Glutamatergic neuron (in vitro differentiated cells): ENCODE measurements at places on chromosomes 5 and 9. TPM values are rescaled to one million over a fixed set of nuclear protein-coding genes. Genes with fewer than 3 reads are reported as not detected.

KLHL3 gene
- total RNA-seq = 5.7 TPM

DNA sequence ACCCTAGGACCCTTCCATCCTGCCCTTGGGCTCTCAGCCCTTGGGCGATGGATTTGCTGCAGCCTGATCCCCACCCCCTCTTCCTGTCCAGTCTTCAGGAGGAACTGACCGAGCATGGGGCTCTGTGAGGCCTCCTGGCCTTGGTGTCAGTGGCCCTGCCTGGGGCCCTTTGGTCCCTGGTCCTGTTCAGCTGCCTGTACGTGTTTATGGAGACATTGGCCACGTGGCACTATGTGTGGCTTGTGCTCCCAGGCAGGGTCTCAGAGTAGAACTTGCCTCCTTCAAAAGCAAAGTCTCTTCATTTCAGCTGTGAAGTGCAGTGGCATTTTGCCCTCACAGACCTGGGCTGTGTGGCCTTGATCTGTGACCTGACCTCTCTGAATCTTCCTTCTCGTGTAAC, 11.1 kb downstream of the FCN2 start:
- no peak for DNase-seq
- H3K36me3 ChIP-seq = peaks cover 8% of the 10 kb centered on the region
- H3K4me1 ChIP-seq = peaks cover 2% of the 10 kb centered on the region
- no peaks in the 10 kb centered on the region for H3K27me3 ChIP-seq

DNA sequence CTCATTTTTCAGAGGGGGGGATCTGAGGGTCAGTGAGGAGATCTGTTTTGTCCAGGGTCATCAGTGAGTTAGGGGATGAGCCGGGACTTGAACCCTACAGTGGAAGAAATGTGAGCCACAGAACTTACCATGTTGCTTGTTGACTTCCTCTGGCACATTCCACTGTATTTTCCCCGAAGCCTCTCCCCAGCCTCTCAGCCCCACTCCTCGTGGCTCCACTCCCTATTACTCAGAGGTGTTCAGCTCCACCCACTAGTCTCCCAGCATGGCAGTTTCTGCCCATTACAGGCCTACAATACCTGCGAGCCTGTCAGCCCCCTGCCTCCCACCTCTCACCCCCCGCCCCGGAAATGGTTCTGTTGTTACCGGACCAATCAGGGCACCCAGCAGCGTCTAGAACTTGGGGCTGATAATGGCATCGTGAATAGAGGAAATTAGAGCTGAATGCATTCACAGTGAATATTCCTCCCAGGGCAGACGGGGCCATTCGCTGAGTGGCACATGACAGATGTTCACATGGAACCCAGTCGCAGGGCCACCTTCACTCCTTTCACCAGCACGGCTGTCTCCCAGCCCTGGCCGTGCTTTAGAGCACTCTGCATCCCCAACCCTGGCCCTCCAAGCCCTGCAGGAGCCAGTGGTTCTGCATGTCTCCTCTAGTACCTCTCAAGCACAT, 81.6 kb downstream of the KCNIP1 start:
- no peak overlapping the region for H3K27ac ChIP-seq
- no peak for DNase-seq
- H3K27me3 ChIP-seq = peaks cover 2% of the 10 kb centered on the region

DNA sequence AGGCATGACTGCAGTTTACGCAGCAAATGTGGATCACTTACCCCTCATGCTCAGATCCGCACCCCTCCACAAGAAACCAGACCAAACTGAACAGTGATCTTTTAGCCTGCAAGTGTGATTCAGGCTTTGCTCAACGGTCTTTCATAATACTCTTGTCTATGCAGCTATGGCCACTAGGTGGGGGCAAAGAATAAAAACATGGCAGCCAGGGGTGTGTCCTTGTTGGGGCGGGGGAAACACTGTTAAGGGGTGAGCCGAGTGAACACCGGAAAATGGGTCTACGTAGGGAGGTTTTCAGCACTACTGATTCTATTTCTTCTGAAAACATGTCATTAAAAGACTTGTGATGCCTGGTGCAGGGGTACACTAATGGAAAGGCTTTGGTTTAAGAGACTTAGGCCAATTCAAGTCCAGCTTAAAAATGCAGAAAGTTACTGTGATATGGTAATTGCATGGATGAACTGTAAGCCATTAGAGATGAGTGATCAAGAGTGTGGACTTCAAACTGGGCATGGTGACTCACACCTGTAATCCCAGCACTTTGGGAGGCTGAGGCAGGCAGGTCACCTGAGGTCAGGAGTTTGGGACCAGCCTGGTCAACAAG, 49.9 kb upstream of the GPR151 start:
- no peak overlapping the region for H3K4me3 ChIP-seq
- peak; percentile 54 for DNase-seq
- peaks cover 15% of the 10 kb centered on the region for H3K36me3 ChIP-seq
- H3K4me1 ChIP-seq = peaks cover 7% of the 10 kb centered on the region

GRCh38 chr5:76145945-76146344, 62.8 kb downstream of the SV2C start:
- peaks cover 5% of the 10 kb centered on the region for H3K4me1 ChIP-seq
- H3K36me3 ChIP-seq = no peaks in the 10 kb centered on the region
- peaks cover 3% of the 10 kb centered on the region for H3K27me3 ChIP-seq
- H3K27ac ChIP-seq = no peak overlapping the region
- no peak for DNase-seq
